Prostate gland (tissue), 2 donors: ENCODE measurements at places on chromosomes 16 and 17. TPM values are rescaled to one million over a fixed set of nuclear protein-coding genes. Genes with fewer than 3 reads are reported as not detected.

DNA sequence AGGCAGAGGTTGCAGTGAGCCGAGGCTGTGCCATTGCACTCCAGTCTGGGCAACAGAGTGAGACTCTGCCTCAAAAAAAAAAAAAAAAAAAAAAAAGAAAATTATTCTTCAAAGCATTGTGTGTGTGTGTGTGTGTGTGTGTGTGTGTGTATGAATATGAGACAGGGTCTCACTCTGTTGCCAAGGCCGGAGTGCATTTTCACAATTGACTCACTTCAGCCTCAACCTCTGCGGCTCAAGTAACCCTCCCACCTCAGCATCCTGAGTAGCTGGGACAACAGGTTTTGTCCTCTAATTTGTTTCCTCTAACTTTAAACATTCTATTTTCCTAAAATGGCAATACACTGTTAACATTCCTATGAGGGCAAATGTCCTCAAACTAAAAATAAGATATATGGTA is 7.7 kb downstream of the FBXO47 start:
- no peak overlapping the region for H3K4me3 ChIP-seq
- H3K36me3 ChIP-seq: no peaks in the 10 kb centered on the region
- no peaks in the 10 kb centered on the region for H3K4me1 ChIP-seq
- H3K27ac ChIP-seq: no peak overlapping the region

The ACLY gene
- 203 TPM for total RNA-seq

The SDK2 gene
- 26.3 TPM for total RNA-seq

DNA sequence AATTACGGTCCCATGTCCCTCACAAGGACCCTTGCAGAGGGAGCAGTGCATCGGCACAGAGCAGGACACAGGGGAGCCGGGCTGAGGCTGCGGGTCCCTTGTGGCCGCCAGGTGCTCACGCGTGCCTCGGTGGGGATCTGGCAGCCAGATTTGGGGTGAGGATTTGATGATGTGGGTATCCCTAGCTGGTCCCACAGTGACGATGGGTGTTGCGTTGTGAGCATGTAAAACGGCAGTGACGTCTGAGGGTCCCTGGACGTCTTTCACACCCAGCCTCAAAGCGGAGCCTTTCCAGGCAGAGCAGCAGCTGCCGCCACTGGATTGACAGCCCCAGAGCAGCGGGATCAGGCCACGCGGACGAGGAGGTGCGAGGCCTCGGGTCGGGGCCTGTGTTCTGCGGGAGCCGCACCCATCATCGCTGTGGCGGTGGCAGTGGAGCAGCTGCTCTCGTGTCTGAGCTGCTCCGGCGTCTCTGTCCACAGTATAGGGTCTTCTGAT is 54.6 kb downstream of the WDR45B start:
- peak overlapping the region; percentile 96 for H3K27ac ChIP-seq
- no peak for DNase-seq
- H3K4me3 ChIP-seq: peak overlapping the region; percentile 50

DNA sequence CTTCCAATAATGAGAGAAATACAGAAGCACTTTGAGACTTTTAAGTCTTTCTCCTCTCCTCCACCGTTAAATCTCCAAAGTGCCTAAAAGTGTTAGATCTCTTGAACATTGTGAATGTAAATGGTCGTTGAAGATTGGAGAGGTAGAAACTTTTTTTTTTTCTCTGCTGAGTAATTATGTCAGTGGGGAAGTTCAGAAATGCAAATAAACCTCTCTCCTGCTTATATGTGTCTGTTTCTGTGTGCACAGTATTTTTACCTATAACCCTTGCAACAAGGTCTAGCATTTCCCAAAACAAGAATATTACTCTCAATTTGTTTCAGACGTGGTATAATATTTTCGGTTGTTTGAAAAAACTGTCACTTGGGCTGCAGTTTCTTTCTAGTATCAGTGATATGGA is 833.6 kb upstream of the CDH8 start:
- no peaks in the 10 kb centered on the region for H3K36me3 ChIP-seq
- H3K27ac ChIP-seq: no peak overlapping the region
- H3K4me1 ChIP-seq: no peaks in the 10 kb centered on the region

GRCh38 chr17:56185491-56186221 is 32.4 kb downstream of the ANKFN1 start:
- no peaks in the 10 kb centered on the region for H3K4me1 ChIP-seq
- no peaks in the 10 kb centered on the region for H3K27me3 ChIP-seq
- no peak overlapping the region for H3K4me3 ChIP-seq
- no peak for DNase-seq
- H3K27ac ChIP-seq: no peak overlapping the region
- no peaks in the 10 kb centered on the region for H3K36me3 ChIP-seq

The ORMDL3 gene
- 91.6 TPM for total RNA-seq

The MARCHF10 gene
- total RNA-seq: not detected

The SMIM36 gene
- not detected for total RNA-seq

GRCh38 chr16:82201351-82201750 is 31.3 kb upstream of the MPHOSPH6 start:
- no peaks in the 10 kb centered on the region for H3K27me3 ChIP-seq
- H3K27ac ChIP-seq: no peak overlapping the region
- H3K4me1 ChIP-seq: no peaks in the 10 kb centered on the region
- no peaks in the 10 kb centered on the region for H3K36me3 ChIP-seq
- no peak for DNase-seq
- no peak overlapping the region for H3K4me3 ChIP-seq

GRCh38 chr17:35448899-35449227 is 297 bp upstream of the SLFN13 start:
- H3K4me1 ChIP-seq: no peaks in the 10 kb centered on the region
- peak overlapping the region; percentile 38 for H3K4me3 ChIP-seq
- DNase-seq: no peak
- no peak overlapping the region for H3K27ac ChIP-seq
- H3K27me3 ChIP-seq: peaks cover 6% of the 10 kb centered on the region

DNA sequence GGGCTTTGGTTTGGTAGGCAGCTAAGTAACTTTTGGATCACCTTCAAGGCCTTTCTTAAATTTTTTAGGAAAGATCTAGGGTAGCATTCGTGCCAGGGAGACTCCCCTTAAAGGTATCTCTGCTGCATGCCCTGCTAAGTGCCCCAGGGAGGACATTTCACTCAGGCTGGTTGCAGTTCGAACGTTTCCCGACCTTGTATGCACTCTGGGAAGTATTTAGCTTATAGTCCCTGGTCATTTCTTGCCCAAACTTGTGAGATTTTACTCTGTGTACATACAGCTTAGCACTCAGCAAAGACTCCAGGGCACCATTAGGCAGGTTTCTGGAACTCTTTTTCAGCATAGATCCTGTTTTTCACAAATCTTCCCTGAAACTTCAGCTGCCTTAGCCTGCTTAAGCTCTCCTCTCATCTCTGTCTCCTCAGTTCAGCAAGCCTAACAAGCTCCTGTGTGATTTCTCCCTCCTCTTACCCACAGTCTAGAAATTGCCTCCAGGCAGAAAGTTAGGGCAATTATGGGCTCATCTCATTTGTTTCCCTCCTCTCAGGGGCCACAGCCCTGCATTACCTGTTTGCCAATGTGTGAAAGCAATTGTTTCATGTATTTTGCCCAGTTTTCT is 84.6 kb downstream of the MRTFB start:
- peak overlapping the region; percentile 41 for H3K27ac ChIP-seq
- no peaks in the 10 kb centered on the region for H3K36me3 ChIP-seq
- no peaks in the 10 kb centered on the region for H3K27me3 ChIP-seq
- H3K4me1 ChIP-seq: no peaks in the 10 kb centered on the region
- no peak overlapping the region for H3K4me3 ChIP-seq

GRCh38 chr16:8874388-8874787 is 5.6 kb upstream of the CARHSP1 start:
- no peak for DNase-seq
- H3K4me3 ChIP-seq: no peak overlapping the region
- H3K4me1 ChIP-seq: no peaks in the 10 kb centered on the region
- H3K27ac ChIP-seq: no peak overlapping the region

GRCh38 chr16:87800497-87800896 is 34.7 kb upstream of the KLHDC4 start:
- no peak for DNase-seq
- no peaks in the 10 kb centered on the region for H3K36me3 ChIP-seq
- no peak overlapping the region for H3K27ac ChIP-seq
- no peaks in the 10 kb centered on the region for H3K27me3 ChIP-seq

The ATP2A3 gene
- total RNA-seq: 44.5 TPM

DNA sequence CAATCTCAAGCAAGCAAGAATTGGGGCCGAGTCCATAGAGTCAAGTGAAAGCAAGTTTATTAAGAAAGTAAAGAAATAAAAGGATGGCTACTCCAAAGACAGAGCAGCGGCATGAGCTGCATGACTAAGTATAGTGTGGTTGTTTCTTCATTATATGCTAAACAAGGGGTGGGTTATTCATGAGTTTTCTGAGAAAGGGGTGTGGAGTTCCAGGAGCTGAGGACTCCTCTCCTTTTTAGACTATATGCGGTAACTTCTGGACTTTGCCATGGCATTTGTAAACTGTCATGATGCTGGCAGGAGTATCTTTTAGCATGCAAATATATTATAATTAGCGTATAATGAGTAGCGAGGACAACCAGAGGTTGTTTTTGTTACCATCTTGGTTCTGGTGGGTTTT is 819.9 kb downstream of the KCNJ2 start:
- no peaks in the 10 kb centered on the region for H3K36me3 ChIP-seq
- H3K4me3 ChIP-seq: no peak overlapping the region
- DNase-seq: no peak
- H3K27ac ChIP-seq: no peak overlapping the region
- no peaks in the 10 kb centered on the region for H3K27me3 ChIP-seq
- no peaks in the 10 kb centered on the region for H3K4me1 ChIP-seq

GRCh38 chr17:77580531-77581270 is 377.8 kb upstream of the TNRC6C start:
- DNase-seq: no peak
- no peaks in the 10 kb centered on the region for H3K27me3 ChIP-seq
- H3K27ac ChIP-seq: no peak overlapping the region
- H3K4me3 ChIP-seq: no peak overlapping the region
- no peaks in the 10 kb centered on the region for H3K36me3 ChIP-seq

- peak overlapping the region; percentile 52 for H3K4me3 ChIP-seq
- no peak overlapping the region for H3K27ac ChIP-seq
- peaks cover 2% of the 10 kb centered on the region for H3K4me1 ChIP-seq
- no peak for DNase-seq
- no peaks in the 10 kb centered on the region for H3K36me3 ChIP-seq
Observed at GRCh38 chr16:75000481-75001081, 1.8 kb downstream of the ZNRF1 start.

The PPY gene
- total RNA-seq: not detected

GRCh38 chr17:72634621-72635020 is 457.9 kb downstream of the SLC39A11 start:
- no peak overlapping the region for H3K4me3 ChIP-seq
- no peak overlapping the region for H3K27ac ChIP-seq
- no peaks in the 10 kb centered on the region for H3K27me3 ChIP-seq
- no peaks in the 10 kb centered on the region for H3K4me1 ChIP-seq
- peak; percentile 49 for DNase-seq
